NCI-H1694 treated with DMSO at 0.1 percent for 48 hours (cell line): ENCODE measurements at places on chromosomes 2 and 18.

GRCh38 chr2:193584522-193584938, 1389.8 kb upstream of the TMEFF2 start:
- no peak for DNase-seq

DNA sequence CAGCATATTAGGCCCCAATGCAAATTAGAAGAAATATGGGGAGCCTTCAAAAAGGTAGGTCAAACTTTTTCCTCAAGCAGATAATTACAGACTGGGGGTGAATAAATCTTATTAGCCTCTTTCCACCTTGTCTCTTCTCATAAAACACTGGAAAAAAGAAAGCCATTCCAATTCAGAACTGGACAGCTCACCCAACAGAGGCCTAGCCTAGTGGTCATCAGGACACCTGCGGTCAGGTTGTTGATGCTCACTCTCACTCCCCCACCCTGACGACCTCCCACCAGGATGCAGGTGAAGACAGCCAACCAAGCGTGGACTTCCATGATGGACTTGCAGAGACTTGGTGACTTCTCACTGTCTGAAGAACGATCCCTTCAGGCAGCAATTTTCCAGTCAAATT, 207.1 kb downstream of the ALK start:
- no peak for DNase-seq

- no peak for DNase-seq
Observed at GRCh38 chr18:73983970-73984369, 163.7 kb downstream of the FBXO15 start.

DNA sequence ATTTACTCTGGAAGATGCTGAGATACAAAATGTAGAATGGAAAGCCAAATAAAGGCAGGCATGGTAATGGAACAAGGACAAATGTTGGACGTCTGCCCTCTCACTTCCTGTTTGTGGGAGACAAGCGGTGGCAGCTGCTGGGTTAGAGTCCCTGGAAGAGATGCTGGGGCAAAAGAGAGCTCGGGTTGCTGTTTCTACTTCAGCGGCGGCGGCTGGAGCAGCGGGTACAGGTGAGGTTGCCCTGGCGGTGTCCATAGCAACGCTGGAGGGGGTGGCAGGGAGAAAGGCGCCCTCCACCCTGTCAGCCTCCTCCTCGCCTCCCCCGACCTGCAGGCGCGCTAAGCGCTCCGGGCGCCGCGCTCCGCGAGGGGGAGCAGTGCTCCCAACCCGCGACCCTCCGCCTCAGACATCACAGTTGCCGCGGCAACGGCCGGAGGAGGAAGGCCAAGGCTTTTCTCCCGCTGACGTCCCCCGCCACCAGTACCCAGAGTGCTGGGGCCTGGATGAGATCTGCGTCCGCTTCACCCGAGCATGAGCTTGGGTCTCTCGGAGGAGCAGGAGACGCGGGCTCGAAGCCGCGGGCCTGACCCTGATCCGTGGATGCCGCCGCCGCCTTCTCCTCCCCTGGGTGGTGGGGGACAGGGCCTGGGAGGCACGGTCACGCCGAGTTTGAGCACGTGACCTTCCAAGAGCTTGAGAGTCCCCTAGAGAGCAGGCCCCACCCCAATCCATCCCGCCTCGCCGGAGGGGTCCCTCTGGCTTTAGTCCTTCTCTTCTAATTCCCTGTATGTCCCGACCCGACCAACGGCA, 65.6 kb downstream of the NOL4 start:
- DNase-seq: peak; percentile 26

GRCh38 chr2:206001912-206002311, 84.1 kb downstream of the INO80D start:
- no peak for DNase-seq

GRCh38 chr18:36096955-36097354, 29.6 kb upstream of the RPRD1A start:
- no peak for DNase-seq

- peak; percentile 45 for DNase-seq
Observed at GRCh38 chr2:45905632-45905958, 254.1 kb downstream of the PRKCE start.

- no peak for DNase-seq
Observed at GRCh38 chr2:103401621-103402020, 639.8 kb downstream of the TMEM182 start.

GRCh38 chr2:198702796-198703195, 754.9 kb downstream of the SATB2 start:
- no peak for DNase-seq
